Ureter (tissue), 1 donor: ENCODE measurements at places on chromosomes 7 and 10. TPM values are rescaled to one million over a fixed set of nuclear protein-coding genes. Genes with fewer than 3 reads are reported as not detected.
A peak's percentile ranks its signal among the peaks of the same experiment; 100 is the strongest.

DNA sequence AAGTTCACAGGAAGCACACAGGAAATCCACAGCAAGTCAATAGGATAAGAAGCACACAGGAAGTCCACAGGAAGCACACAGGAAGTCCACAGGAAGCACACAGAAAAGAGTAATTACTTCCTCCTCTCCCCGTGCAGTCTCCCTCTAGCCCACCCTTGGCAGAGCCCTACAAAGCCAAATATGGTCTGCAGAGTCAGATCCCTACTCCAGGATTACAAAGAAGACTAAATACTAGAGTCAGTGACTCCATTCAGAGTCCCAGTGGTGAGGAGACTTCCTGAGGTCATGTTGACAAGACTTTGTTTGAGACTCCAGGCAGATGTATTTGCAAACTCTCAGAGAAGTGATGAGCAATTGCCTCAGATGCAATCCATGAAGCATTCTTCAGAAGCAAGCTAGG, 398.6 kb upstream of the AUTS2 start:
- no peak for DNase-seq

DNA sequence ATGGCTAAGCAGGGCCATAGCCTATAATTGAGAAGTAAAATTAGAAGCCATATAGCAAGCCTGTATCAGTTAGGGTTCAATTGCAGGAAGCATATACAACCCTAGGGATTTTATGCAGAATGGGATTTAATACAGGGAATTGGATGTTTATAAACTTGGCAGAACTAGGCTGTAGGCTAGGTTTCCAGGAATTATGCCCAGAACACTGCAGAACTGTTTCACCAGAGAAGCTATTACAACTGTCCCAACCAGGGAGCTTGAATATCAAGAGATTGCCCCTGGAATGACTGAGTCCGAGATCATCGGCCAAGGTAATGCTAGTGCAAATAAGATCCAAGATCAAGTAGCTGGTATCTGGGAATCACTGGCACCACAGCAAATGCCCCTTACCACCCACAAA, 64.0 kb downstream of the PRR15 start:
- no peak for DNase-seq

DNA sequence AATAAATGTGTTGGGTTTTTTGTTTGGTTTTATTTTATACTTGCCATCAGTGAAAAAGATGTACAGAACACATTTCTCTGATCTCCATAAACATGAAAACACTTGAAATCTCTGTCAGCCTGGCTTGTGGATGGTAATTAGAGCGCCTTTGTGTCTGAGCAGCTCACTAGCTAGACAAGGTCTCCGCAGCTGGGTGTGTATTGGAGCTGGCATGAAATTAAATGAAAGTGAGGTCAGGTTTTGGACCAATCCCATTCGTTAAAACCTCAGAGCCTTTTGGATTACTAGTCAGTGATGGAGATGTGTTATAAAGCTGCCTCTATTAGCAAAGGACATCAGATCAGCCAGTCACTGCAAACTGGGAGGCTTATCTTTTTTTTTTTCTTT, 2.7 kb downstream of the FRAT1 start:
- no peak for DNase-seq

DNA sequence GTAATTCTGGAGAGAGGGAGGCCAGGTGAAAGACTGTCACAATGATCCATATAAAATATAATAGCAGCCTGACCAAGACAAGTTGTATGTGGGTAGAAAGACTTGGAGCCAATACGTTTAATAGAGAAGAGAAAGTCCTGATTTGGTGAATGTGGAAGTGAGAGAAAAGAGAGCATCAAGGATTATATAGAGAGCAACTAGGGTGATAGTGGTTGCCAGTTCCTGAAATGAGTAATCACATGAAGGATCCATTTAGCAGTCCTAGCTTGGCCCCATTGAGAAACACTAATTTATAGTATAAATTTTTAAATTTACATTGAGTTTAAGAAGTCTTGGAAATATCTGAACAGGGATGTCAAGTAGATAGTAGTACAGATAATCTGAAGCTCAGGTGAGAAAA, 74.0 kb downstream of the AASS start:
- no peak for DNase-seq

- DNase-seq = peak; percentile 73
Measured at GRCh38 chr7:953547-954327, 743 bp downstream of the ADAP1 start.

DNA sequence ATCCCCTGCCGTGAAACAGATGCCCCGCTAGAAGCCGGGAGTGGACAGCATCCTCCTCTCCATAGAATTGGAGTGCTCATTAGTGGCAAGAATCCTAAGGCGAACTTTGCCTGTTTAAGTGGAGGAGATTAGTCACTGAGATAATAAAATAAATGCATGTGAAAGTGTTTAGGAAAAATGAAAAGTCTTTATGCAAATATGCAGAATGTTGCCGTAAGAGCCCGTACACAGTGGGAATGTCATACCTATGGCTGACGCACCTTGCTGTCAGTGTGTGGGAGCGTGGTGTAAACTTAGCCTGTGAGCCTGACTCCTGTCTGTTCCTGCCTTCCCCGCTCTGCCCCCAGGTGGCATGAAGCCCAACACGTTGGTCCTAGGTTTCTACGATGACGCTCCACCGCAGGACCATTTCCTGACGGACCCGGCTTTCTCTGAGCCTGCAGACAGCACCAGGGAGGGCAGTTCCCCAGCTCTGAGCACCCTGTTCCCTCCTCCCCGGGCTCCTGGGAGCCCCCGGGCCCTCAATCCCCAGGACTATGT, 1.7 kb upstream of the TRIP6 start:
- DNase-seq = peak; percentile 78

- DNase-seq = no peak
Measured at GRCh38 chr10:131239450-131239849, 72.1 kb downstream of the TCERG1L start.

DNA sequence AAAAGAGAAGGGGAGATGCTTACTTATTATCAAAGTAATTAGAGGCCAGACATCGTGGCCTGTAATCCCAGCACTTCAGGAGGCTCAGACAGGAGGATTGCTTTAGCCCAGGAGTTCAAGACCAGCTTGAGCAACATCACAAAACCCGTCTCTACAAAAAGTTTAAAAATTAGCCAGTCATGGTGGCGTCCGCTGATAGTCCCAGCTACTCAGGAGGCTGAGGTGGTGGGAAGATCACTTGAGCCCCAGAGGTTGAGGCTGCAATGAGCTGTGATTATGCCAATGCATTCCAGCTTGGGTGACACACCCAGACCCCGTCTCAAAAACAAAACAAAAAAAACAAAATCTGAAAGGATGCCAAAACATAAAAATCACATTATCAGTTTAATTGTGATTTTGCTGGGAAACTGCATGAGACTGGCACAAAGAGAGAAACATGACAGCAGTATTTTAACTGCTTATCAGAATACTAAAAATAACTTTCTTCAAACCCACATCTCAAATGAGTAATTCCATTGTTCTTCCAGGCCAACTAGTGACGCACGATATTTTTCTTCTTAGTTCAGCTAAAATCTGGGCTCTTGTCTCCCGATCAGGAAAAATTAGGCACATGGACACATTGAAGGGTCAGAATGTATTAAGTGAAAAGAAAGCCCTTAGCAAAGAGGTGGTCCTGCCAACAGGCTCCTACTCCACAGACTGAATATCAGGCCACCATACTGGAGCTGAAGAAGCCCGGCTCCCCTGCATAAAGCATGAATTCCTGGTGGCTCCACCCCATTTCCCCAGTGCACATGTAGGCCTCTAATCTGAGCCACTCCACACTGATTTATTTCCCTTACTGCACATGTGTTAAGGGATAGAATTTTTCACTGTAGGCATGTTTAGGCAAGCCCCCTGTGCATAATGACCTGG, 9.6 kb upstream of the CCM2 start:
- DNase-seq = no peak

GRCh38 chr10:128780156-128780761, 654.0 kb upstream of the MKI67 start:
- no peak for DNase-seq

DNA sequence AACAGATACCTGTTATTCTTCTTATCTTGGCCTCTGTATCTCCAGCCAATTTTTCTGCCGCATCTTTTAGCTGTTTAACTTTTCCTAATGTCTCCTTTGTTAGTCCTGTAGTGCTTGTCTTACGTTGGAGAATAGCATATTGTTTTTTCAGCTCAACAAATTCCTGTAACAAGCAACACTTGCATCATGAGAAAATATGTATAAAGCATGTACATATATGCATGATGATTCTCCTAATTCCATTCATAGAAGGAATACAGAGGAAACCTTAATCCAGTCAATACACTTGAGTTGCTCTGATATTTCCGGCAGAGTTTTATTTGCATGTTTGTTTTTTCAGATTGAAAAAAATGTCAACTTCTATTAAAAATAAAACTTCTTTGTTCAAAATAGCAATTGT, 26.1 kb upstream of the LAMB1 start:
- DNase-seq = no peak

- DNase-seq = peak; percentile 79
Measured at GRCh38 chr10:97574374-97575126, 2.0 kb downstream of the ANKRD2 start.

DNA sequence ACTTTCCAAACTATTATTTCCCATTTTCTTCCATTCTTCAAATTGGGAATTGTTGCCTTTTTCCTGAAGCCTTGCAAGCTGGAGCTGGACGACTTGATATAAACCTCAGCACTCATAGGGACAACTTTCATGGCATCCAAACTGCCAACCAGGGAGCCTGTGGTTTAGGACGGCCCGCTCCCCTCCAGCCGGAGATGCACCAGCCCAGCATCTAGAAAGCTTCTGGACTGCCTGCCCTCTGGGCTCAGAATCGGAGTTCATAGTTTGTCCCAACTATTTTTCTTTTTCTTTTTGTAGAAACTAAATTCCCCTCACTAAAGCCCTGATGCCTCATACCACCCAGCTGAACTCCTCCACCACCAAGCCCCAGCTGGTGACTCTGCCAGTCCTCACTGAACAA, 200.3 kb downstream of the DNAJB6 start:
- DNase-seq = no peak

DNA sequence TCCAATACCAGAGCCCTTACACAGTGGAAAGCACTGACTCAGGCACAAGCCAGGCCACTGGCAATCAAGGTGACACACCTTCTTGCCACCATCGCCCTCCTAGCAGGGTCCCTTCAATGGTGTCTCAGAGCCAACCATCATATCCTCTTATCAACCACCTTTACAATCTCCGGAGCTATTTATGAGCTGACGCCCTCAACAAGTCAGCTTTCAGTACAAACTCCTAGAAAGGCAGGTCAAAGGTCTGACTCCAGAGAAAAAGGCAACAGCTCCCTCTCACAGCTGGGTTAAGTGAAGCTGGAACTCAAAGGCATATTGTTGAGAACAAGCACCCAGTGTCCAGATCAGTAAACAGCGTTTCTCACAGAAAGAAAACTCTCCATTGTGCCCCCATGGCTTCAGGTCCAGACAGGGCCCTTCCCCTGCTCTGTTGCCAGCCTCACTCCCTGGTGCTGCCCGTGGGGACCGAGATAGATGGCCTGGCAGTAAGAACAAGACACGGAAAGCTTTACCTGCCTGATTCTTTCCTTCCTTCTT, 2.4 kb downstream of the ZNF3 start:
- DNase-seq = no peak

- DNase-seq = no peak
Measured at GRCh38 chr7:69898189-69898588, 299.9 kb downstream of the AUTS2 start.

- no peak for DNase-seq
Measured at GRCh38 chr10:77768039-77768438, 130.4 kb upstream of the KCNMA1 start.

Gene OR2A5
- not detected for total RNA-seq

Gene ACTL6B
- total RNA-seq = not detected

Gene TEX47
- total RNA-seq = not detected

Gene CEP55
- total RNA-seq = 0.89 TPM

Gene ARHGAP22
- total RNA-seq = 4.6 TPM

Gene NEURL1
- 1.2 TPM for total RNA-seq

Gene CHST3
- 13.2 TPM for total RNA-seq

Gene GALNT17
- total RNA-seq = 6.0 TPM

Gene NPTX2
- 12.5 TPM for total RNA-seq

Gene PRF1
- 4.1 TPM for total RNA-seq
